Omental fat pad (tissue), 4 donors: ENCODE measurements at places on chromosomes 3 and 15. TPM values are rescaled to one million over a fixed set of nuclear protein-coding genes. Genes with fewer than 3 reads are reported as not detected.
A peak's percentile ranks its signal among the peaks of the same experiment; 100 is the strongest.

NRG4 gene
- not detected for total RNA-seq

- DNase-seq, result peak; percentile 57
Observed at GRCh38 chr3:105369500-105370371, 3.0 kb downstream of the ALCAM start.

DNA sequence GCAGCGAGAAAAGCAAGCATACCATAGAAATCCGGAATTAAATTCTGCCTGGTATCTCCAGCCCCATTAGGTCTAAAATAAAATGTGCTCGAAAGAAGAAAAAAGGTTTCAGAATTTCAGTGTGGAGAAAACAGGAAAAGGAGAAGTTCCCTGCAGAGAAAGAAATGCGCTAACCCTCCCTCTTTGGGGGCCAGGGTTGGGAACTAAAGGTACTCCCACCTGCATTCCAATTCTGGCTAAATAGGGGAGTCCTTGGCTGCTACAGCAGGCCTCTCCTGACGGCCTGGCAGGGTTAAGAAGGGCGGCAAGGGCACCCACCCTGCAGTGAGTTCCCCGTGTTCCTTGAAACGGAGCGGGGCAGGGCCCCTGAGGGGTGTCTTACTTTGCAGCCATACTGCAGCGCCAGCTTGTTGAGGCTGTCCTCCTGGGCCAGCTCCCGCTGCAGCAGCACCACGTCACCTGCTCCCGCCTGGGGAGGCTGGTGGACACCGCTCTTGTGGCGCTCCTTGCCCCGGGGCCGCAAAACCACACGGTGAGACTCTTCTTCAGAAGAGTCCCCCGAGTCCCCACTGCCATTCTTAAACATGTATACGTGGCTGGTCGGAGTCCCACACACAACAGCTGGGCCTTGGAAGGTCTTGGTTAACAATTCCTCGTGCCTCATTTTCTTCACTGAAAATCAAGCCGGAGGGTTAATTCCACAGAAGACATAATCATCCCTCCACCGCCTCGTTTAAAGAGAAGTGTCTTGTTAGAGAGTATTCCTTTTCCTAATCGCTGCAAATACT, 1.7 kb downstream of the LYSMD4 start:
- no peak for DNase-seq

DNA sequence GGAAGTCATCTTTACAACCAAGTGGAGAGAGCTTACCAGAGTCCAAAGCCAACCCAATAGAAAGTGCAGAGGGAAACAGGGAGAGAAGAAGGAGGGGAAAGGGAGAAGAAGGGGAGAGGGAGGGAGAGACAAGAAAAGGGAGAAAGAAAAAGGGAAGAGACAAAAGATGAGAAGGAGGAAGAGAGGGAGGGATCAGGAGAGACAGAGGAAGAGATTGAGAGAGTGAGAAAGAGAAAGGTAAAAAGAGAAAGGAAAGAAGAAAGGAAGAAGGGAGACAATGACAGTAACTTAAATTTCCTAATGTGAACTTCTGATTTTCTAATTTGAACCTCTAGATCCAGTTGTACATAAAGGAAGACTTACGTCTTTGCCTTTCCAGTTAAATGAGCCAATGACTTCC, 20.7 kb upstream of the WNT5A start:
- no peak for DNase-seq

- no peak for DNase-seq
Observed at GRCh38 chr3:13879102-13879945, 547 bp downstream of the WNT7A start.

GRCh38 chr15:101391981-101392640, 97.1 kb upstream of the SNRPA1 start:
- no peak for DNase-seq

DNA sequence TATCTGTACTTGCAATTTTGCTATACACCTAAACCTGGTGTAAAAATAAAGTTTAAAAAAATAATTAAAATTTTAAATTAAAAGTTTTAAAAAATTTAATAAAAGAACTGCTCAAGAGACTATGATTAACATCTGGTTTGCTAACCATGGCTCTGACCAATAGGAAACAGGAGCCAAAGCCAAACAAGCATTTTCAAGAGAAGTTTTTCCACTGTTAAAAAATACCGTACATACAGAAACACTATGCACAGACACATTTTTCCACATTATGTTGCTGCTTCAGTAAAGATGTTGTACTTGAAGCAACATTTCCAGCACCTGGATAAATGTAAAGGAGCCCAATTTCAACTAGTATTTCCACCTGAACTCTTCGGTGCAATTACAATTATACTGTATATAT, 543.9 kb upstream of the NAALADL2 start:
- no peak for DNase-seq

DNA sequence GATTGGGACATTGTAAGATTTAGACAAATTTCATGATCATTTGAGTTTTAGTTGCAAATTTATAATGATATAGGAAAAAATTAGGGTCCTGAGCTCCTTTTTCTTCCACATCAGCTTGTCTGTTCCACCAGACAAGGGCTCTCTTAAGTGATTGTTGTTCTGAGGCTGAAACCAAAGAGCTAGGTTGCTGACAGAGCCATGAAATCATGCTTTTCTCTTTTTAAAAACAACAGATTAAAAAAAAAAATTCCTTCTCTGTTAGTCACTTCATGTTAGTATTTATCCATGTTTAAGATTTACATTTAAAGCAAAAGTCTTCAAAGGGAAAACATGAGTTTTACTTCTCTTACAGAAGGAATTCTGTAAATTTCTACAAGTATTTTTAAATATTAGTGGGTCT, 56.8 kb downstream of the ATP2C1 start:
- DNase-seq, result no peak

USP50 gene
- total RNA-seq, result not detected

ATP10A gene
- 18.8 TPM for total RNA-seq

GRCh38 chr15:77032647-77033416, 37.9 kb downstream of the PSTPIP1 start:
- DNase-seq, result no peak

DNA sequence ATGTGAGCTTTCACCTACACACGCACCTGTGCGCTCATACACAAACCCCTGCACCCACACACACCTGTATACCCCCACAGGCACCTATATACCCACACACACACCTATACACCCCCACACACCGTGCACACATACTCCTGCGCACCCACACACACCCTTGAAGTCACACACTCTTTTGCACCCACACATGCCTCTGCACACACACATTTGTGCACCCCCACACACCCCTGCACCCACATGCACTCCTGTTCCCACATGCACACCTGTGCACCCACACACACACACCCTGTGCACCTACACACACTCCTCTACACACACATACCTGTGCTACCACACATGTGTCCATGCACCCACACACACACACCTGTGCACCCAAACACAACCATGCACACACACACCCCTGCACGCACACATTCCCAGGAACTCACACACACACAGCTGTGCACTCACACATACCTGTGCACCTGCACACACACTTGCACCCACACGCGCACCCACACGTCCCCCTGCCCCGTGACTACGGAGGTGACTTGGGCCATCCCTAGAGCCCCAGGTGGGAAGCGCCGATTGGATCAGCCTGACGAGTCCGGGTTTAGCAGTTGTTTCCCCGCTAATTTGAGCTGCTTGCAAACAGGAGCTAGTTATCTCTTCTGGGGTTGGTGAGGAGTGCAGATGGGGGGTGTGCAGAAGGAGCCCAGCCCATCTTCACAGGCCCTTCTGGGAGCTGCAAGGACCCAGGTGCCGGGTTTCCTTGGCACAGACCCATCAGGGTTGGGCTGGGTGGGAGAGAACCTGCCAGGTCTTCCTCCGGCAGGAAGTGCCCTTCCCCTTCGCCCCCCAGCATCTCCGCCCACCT, 97.8 kb downstream of the CHSY1 start:
- DNase-seq, result no peak

- no peak for DNase-seq
Observed at GRCh38 chr15:91411586-91411985, 311.5 kb downstream of the SV2B start.

GRCh38 chr3:180680097-180680430, 775 bp upstream of the CCDC39 start:
- no peak for DNase-seq

AP3B2 gene
- total RNA-seq, result 7.6 TPM

DNA sequence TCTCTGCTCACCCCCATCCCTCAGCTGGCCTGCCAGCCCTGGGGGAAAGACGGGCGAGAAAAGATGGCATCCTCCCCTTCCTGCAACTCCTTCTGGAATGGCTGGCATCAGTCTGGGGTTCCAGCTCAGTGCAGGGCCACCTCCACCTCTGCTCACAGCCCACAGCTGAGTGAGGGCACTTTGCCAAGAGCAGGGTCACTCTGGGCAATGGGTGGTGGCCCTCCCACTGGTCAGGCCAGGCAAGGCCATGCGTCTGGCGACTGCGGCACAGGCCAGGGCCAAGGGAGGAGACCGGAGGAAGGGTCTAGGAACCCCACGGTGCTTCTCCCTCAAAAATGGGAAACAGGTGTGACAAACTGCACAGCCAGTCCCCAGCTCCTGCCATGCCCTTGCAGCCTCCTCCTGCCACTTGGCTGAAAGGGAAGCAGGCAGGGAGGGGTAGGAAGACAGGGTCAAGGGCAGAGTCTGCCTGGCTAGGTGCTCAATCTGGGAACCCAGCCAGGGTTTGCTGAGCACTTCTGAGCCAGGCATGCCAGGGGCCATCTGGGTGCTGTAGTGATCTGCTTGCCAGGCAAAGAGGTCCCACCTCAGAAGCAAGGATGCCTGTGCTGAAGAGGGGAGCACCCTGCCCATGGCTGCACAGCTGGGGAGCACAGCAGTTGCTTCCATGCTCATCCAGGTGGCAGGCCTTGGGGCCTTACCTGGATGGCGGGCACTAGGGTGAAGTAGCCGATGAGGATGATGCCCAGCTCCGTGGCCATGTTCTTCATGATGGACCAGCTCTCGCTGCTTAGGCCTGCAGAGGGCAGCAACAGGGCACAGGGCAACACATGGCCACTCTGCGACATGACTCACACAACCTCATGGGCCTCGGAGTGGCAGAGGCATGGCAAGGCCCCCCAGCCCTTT, 41.2 kb downstream of the PTPN23 start:
- no peak for DNase-seq

GRCh38 chr15:76155731-76156130, 95.9 kb downstream of the TMEM266 start:
- no peak for DNase-seq

SPRED1 gene
- 33.4 TPM for total RNA-seq

DNA sequence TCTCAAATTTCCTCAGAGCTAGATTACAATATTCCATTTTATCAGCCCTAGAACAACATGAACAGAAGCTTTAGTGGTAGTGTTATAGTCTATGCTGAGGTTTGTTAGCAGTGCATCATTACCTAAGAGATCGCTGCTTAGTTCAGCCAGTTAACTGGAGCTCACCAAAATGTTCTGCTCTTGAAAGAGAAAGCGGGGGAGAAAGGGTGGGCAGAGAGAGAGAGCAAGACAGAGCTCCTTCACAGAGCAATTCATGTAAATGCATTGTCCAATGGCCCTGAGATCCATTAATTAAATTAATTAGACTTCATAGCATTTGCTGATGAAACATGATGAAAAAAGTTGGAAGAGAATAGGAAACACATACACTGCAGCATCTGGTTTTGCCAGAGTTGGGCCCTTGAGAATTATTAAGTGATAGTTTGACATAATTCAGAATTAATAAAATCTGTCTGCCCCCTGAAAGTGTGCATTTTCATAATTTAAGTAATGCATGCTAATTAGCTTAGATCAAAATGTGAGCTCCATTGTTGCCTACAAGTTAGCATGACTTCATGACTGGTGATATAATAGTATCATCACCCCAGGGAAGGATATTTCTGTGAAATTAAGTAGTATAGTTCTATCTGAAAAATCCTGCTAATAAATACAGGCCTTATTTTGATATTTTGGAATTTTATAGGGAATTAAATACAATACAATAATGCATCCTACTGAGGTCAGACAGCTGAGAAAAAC, 86.9 kb upstream of the LYSMD4 start:
- DNase-seq, result no peak

DNA sequence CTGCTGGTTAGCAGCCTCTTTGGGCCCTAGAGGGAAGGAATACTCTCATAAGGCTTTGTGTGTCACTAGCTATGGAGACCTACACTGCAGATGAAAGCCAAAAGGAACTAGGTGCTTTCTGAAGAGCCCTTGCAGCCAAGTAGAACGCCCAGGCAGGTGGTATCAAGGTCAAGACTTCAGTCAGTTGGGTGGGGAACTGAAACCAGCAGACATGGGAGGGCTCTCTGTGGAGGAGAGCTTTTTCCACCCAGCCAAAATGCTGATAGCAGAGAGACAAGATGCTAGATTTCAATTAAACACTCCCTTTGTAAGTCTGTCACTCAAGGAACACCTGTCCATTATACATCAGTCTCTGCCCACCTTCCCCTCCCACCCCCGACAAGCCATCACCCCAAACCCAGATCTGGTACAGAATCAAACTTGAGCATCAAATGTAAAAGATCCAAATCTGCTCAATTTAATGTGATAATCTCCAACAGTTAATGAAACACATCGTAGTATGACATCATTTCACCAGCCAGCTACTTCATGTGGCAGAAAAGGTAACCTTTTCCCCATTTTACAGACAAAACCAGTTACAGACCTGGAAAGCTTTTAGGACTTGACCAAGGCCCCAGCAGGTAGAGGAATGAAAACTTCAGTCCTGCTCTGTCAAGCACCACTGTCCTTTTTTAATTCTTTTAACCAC, 14.6 kb downstream of the MRPS25 start:
- DNase-seq, result no peak

GRCh38 chr15:56871185-56871584, 47.3 kb upstream of the TCF12 start:
- DNase-seq, result no peak

GRCh38 chr3:34619990-34620389, 821.6 kb downstream of the PDCD6IP start:
- DNase-seq, result no peak

C15orf40 gene
- 13.1 TPM for total RNA-seq

DNA sequence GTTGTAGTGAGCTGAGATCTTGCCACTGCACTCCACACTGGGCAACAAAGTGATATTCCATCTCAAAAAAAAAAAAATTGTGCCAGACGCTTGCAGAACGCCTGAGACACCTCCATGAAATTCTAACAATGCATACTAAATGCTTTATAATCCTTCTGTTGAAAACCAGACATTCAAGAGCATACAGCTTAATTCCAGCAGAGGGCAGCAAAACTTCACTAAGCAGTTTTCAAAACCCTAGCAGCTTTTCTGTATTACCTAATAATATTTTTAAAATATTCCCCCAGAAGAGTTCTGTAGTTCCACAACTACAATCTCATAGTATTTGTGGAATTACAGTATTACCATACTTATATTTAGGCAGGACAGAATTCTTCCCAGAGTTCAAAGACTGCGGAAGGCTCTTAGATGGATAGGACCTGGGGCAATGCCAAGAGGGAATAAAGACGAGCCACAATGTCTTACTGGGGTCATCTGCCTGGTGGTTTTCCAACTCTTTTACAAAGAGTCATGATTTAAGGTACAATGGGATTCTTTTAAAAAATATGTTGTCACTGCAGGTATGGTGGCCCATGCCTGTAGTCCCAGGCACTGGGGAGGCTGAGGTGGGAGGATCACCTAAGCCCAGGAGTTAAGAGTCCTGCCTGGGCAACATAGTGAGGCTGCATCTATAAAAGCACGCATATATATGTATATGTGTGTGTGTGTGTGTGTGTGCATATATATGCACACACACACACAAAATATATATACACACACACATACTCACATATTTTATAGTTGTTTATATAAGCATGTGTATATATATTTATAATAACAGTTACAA, 19.6 kb upstream of the TASOR start:
- DNase-seq, result no peak

GRCh38 chr15:34732430-34732829, 22.4 kb downstream of the GJD2 start:
- DNase-seq, result no peak
